ENCODE measurements at places on chromosomes 6 and 20.

- DNase-seq, result no peak
These were observed 658.2 kb downstream of the HACE1 start for GRCh38 chr6:104201557-104201956.

GRCh38 chr20:63357921-63358905 is 2.9 kb downstream of the CHRNA4 start:
- no peak for DNase-seq

DNA sequence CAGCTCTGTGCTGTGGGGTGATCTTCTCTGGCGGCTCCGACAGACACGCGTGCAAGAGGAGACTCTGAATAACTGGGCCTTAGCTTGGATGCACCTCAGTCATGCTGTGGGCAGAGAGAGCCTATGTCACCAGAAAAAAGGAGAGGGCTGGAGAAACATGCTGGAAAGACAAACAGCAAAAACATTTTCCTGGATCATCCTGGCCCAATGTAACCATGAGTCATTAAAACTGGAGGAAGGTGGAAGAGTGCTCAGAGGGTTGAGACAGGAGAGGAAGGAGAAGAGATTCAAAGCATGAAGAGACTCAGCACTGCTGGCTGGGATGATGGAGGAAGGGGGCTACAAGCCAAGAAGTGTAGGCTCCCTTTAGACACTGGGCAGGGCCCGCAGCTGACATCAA is 292.0 kb downstream of the CDH26 start:
- no peak for DNase-seq

- no peak for DNase-seq
These were observed 855.6 kb downstream of the TBC1D32 start for GRCh38 chr6:120478650-120479049.

- no peak for DNase-seq
These were observed 26.6 kb downstream of the ZC3H12D start for GRCh38 chr6:149458196-149458595.

GRCh38 chr20:20368418-20369249 is 730 bp downstream of the INSM1 start:
- DNase-seq, result peak; percentile 63

- DNase-seq, result no peak
These were observed 35.6 kb upstream of the KCNK16 start for GRCh38 chr6:39357998-39358686.

DNA sequence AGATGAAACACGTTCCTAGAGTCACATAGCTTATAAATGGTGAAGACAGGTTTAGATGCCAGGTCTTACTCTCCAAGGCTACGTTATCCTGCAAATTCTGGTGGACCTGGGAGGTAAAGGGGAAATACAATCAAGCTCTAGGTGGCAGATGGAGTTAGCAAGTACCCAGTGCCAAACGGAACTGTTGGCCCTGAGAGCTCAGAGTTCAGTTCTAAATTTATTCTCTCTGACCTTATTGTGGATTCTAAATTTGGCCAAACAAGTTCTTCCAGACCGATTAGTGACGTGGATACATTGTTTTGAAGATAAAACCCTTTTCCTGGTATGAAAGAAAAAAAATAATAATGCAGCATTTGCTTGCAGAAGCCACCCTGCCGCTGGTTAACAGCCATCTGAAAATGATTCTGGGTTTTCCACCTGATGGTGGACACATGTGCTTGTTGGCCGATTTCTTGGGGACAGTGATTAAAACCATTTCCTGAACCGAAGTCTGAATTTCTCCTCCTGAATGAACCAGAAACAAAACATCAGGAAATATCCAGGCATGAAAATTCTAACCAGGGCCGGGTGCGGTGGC is 32.5 kb downstream of the RIPOR3 start:
- DNase-seq, result no peak

GRCh38 chr6:157755032-157755745 is 67.9 kb upstream of the SNX9 start:
- peak; percentile 9 for DNase-seq

- DNase-seq, result no peak
These were observed 19.7 kb downstream of the ACSS2 start for GRCh38 chr20:34896086-34896621.

GRCh38 chr6:166277892-166278578 is 30.2 kb downstream of the PRR18 start:
- DNase-seq, result no peak

DNA sequence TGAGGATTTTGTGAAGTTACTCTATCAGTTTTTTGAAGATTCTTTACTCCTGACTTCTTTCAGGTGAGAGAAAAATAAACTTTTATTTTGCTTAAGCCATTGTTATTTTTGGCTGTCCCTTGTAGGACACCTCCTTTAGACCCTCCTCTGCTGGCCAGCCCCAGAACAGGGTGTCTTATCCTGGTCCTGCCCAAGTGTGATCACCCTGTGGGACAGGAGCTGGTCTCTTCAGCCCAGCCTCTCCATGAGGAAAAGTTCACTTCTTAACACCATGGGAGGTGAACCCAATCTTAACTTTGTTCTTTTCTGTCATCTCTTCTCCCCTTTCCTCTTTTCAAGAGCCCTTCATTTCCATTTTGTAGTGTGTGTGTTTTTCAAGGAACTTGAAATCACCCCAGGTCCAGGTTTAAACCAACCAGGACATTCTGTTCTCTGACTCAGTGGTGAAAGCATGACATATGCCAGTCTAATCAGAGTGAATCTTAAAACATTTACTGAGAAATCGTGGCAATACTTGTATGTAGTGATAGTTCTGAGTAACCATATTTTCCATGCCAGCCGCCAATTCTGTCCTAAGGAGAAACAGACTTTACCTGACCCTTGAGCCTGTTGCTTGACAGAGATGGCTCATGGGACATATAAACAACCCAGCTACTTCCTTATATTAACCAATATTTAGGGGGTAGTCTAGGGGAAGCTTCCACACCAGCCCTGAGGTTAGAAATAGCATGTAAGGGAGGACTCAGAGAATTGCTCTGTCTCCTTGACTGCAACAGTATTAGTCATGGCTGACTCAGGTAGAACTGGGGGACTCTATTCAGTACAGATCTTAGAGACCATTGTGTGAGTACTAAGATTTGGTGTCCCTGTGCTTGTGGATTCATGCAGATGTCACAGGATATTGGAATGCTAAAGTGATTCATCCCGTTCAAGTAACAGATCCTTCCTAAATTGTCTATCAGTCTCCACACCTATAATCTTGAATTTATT is 48.8 kb downstream of the FLRT3 start:
- no peak for DNase-seq

- DNase-seq, result peak; percentile 72
These were observed 367 bp upstream of the PCIF1 start for GRCh38 chr20:45934046-45934585.

- DNase-seq, result no peak
These were observed 91.8 kb upstream of the PMEPA1 start for GRCh38 chr20:57801581-57801980.

DNA sequence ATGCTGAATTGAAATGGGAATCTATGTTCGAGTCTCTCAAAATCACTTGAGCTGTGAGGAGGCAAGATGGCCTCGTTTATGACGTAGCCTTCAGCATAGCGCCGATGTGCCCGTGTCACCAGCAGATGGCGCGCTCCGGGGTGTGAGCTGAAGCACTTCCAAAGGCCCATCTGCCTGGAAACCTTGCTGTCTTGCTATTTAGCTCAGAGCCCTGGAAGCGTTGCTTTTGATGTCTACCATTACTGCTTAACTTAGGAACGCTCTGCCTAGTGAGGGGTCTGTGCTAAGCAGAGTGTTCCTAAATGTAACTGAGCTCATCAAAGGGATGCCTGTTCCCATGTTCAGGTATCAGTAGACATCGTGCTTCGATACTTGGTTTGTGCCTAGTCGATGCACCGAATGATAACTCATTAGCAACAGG is 67.7 kb downstream of the SYCP2L start:
- peak; percentile 91 for DNase-seq

DNA sequence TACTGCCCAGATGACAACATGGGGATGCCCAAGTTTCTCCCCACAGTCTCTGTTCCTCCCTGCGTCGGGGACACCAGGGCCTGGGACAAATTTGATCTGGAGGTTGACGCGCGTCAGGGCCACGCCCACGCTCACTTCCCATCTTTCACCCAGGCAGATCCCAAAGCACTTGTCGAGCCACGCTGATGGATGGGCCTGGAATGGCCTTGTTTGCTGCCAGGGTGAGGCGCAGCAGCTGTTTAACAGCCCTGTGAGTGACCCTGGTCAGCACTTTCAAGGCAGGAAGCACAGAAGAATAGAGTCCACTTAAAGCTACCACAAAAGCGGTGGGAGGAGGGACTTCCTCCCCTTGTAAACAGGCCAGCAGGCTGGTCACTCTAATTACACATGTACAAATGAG is 324.7 kb upstream of the JARID2 start:
- peak; percentile 76 for DNase-seq

DNA sequence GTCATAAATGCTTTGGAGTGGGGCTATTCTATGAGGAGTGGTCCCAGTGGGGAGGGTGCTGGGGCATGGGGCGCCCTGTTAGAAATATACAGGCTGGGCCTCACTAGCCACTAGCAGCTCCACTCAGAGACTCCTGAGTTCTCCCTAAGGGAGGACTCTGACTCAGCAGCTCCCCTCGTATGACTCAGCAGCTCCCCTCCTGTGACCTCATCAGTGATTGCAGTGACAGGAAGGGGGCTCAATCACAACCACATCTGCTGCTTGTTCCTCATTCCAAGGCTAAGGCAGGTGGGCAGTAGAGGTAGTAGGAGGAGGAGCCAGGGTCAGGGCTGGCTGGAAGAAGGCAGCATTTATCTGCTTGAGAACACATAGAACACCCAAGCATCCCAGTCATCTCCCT is 73.7 kb downstream of the PRND start:
- DNase-seq, result no peak

DNA sequence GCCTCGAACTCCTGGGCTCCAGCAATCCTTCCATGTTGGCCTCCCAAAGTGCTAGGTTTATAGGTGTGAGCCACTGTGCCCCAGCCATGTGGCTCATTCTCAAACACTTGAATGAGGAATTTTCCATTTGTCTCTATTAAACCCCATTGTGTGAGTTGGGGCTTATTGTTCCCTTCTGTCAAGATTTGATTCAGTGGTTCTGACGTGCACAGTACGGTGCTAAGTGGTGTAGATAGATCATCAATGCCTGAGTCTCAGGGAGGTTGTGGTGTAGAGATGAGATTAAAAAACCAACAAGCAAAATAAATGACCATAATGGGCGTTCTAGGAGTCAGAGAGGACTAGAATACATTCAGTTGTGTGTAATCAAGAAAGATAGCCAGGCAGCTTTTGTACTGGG is 335.6 kb downstream of the PRL start:
- no peak for DNase-seq

GRCh38 chr6:163709255-163709654 is 294.7 kb downstream of the QKI start:
- no peak for DNase-seq

DNA sequence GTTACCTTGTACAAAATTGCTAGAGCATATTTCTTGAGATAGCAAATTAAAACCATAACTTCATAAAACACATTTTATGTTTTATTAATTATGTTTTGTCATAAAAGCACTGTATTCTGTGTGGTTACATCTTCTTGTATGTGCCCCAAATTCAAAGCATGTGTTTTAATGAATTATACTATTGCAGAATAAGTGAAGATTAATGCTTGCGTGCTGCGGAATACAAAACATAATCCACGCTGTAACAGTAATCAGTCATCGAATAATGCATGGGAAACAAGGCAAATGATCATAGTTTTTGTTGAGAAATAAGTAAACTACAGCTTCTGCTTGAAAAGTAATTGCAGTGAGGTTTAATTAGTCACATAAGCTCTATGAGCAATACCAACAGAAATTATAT is 459.2 kb upstream of the SOX4 start:
- DNase-seq, result no peak

DNA sequence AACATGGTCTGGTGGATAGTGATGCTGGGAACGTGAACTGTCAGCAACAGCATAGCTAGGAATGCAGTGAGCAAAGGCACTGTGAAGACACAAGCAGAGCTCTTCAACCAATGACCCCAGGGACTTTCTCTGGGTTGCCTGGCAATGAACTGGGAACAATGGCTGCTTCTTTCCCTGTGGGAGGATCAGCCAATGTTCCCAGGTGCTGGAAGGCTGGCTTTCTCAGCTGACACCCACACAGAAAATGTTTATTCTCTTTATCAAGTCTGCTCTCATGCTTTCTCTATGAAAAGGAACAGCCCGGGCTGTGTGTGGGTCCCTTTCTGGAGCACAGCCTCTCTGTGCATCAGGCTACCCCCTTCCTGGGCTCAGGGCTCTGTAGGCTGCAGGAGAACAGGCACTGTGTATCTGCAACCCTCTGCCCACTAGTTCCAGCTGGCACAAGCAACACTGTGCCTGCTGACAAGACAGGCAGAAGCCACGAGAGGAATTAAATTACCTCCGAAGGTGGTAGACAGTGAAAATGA is 54.2 kb downstream of the HFE start:
- no peak for DNase-seq

- DNase-seq, result no peak
These were observed 182.9 kb downstream of the ANKRD60 start for GRCh38 chr20:58045579-58045978.

DNA sequence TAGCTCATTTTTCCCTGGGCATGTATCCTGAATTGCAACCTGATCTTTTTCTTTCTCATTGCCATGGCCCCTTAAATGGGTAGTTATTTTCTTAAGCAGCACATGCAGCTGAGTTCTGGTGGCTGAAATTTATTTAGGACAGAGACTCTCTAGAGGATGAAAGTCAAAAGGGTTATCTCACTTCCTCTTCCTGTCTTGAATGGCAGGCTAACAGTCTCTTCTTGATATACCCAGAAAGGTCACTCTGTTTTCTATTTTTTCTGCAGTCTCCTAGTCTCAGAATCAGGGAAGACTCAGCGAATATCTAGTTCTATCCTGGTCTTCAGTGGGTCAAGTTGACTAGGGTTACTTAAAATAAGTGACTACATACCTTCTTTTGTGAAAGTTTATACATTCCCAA is 243.3 kb downstream of the EPHA7 start:
- DNase-seq, result no peak

- DNase-seq, result no peak
These were observed 326.7 kb upstream of the NOX3 start for GRCh38 chr6:155782320-155782731.

GRCh38 chr6:20801595-20801994 is 267.3 kb downstream of the CDKAL1 start:
- no peak for DNase-seq

DNA sequence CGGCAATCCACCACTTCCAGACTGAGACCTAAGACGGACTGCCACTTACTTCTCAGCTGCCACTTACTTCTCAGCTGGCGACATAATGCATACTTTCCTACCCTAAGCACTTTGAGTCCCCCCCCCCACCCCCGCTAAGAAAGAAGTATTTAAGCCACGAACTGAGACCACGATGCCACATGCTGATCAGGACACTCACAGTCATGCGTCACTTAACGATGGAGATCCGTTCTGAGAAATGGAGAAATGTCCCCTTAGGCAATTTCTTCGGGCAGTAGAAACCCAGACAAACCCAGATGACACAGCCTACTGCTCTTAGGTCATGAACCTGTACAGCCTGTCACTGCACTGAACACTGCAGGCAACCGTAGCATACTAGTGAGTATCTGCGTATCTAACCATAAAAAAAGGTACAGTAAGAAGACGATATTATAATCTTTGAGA is 690 bp downstream of the IFNGR1 start:
- peak; percentile 18 for DNase-seq

- DNase-seq, result no peak
These were observed 102.3 kb downstream of the HIVEP2 start for GRCh38 chr6:142842418-142843261.
